Hematopoietic multipotent progenitor cell treated with erythropoietin and hydrocortisone succinate and interleukin-3 and kit ligand, for 6 days (in vitro differentiated cells): ENCODE measurements at places on chromosomes 5 and 9.

GRCh38 chr5:72555871-72556270 lies 48.7 kb upstream of the ZNF366 start:
- DNase-seq: peak; percentile 8

- DNase-seq: no peak
Measured at GRCh38 chr5:142618130-142618523, 67.8 kb downstream of the FGF1 start.

DNA sequence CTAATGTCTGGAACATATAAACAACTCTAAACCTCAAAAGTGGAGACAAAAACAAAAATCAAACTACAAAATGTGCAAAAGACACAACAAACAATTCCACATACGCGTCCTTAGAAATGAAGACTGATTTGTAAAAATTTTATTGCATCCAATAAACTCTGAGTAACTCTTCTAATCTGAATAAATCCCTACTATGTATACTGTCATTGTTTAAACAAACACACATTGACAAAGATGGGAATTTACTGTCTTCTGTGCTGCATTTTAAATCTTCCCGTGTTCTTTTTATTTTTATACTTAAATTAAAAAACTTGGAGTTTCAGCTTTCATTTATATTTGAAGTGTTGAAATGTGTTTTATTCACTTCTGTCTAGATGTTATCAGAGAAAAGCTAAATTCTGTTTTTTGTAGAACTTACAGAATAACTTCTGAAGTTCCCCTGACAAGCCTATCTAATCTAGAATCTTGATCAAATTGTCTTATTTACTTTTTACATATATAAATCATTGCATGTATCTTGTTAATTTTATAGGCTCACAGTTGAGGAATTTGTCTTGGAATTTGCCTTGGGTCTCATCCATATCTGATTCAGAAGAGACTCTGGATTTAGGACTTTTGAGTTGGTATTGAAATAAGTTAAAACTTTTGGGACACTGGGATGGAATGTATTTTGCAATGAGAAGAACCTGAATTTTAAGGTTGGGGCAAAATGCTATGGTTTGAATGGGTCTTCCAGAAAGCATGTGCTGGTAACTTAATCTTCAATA lies 2064.4 kb upstream of the C9orf72 start:
- DNase-seq: no peak

GRCh38 chr5:157109744-157110143 lies 900 bp upstream of the HAVCR2 start:
- DNase-seq: peak; percentile 67

DNA sequence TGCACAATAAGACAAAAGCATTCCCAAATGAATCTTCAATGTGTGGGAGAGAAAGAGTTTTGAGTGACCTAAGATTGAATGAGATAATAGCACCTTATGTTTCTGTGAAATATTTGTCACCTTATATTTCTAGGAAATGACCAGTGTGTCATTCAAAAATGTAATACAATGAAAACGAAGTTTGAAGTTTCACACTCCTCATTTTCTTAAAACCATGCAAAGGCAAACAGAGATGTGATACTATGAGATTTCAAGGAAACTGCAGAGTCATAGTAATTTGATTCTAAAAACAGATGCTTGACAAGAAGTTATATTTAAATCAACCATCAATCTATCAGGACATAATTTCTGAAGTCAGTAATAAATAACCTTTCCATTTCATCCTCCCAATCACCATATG lies 13.6 kb upstream of the ABCA1 start:
- DNase-seq: no peak
